ENCODE measurements at places on chromosomes 11 and 22.

GRCh38 chr11:78109081-78110015 lies 29.7 kb upstream of the NDUFC2 start:
- DNase-seq = no peak

DNA sequence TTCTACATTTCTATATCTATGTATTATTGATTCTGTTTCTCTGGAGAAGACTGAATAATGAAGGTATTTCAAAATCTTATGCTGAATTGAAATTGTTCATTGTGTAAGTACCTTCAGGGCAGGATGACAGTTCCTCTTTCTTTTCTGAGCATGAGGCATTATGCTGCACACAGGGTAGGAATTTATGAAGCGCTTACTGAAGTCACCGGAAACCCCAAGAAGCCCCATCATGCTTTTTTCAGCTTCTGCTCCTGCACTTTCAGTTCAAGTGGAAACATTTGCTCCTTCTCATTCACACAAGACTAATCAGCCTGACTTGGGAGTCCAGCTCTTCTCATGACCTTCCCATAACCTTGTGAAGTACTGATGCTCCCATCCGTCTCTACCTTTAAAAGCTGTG lies 314.7 kb upstream of the SORL1-AS1 start:
- no peak for DNase-seq

GRCh38 chr11:14304601-14305000 lies 54.4 kb downstream of the RRAS2 start:
- no peak for DNase-seq

- no peak for DNase-seq
These were observed 4.7 kb downstream of the B3GAT1 start for GRCh38 chr11:134407321-134407828.

GRCh38 chr11:61916737-61917333 lies 531 bp downstream of the RAB3IL1 start:
- no peak for DNase-seq

DNA sequence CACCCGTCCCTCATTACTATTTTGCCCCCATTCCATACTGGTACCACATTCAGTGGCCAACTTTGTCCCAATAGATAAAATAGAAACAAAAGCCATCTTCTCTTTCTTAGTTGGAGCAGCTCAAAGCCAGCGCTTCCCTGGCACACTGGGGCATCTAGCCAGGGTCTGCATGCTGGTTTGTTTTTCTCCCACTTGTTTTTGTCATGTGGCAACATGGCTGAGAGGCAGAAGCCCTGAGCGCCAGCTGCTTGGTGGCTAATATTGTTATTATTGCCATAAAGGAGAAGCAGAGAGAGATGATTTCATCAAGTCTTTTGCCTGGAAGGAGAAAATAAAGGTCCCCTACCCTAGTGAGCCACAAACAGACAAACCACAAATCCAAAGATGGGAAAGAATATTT lies 48.4 kb upstream of the CRTAM start:
- no peak for DNase-seq

- DNase-seq = no peak
These were observed 19.4 kb upstream of the FBLN1 start for GRCh38 chr22:45483319-45483718.

GRCh38 chr11:95877291-95877690 lies 46.6 kb downstream of the MTMR2 start:
- no peak for DNase-seq

- no peak for DNase-seq
These were observed 10.0 kb upstream of the RAB1B start for GRCh38 chr11:66258473-66258893.

GRCh38 chr11:120564573-120565311 lies 53.2 kb downstream of the GRIK4 start:
- no peak for DNase-seq

DNA sequence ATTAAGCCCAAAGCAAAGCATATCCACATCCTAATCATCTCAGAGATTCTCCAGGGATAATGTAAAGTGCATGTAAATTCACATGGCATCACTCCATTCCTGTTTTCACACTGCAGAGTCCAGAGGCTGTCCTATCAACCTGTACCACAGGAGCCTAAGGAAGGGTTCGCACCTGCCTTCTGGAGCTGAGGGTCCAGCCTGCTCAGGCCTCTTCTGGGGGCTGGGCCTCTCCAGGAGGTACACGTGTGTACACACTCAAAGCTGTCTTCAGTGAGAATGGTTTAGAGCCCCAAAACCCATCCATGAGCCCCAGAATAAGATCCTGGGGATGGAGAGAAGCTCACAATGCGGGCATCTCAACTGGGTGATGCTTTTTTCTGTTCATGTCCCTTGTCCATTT lies 23.9 kb downstream of the PI4KA start:
- DNase-seq = no peak

GRCh38 chr11:92552942-92553341 lies 328.3 kb downstream of the FAT3 start:
- no peak for DNase-seq

DNA sequence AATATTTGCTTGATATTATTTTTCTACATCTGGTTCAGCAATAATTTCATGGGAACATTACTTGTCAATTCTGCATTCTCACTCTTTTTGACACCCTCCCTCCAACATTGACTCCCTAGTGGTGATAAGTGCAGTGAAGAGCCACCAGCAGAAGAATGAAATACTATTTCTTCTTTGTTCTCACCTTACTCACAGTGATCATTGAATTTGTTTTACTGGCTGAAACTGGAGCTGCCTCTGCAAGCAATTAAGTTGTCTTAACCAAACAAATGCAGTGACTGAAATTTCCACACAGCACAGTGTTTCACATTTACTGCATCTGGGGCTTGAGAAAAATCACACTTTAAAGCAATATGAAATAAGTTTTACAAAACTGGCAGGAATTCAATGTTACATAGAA lies 189.8 kb downstream of the JRKL start:
- DNase-seq = no peak

DNA sequence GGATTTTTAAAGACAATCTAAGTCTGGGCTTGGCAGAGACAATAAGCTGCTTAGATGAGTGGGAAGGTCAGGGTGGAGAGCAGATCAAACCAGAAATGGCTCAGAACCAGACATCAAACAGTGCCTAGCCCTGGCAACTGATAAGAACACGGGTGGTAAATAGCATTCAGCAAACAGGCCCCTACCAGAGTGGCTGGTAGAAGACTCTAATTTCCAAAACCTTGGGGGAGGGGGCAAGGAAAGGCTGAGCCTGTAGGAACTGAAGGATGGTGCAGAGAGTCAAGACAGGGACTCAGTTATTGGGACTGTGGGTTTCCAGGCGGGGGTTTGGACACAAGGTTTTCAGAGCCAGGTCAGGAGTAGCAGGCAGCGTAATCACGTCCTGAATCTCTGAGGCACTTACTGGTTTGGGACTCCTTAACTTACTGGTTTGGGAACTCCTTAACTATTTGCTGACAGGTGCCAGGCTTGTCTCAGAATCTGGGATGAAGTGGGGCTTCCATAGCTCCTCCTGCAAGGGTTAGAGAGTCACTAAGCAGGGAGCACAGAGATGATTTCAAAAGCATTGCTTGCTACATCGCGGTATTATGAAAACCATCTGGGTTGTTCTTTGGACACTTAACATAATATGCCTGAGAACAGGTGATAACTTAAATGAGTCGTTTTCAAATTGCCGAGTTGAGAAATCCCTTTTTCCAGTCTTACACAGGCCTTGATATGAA lies 5.7 kb upstream of the ABTB2 start:
- DNase-seq = no peak

GRCh38 chr11:123381817-123382554 lies 48.1 kb upstream of the GRAMD1B start:
- DNase-seq = no peak

DNA sequence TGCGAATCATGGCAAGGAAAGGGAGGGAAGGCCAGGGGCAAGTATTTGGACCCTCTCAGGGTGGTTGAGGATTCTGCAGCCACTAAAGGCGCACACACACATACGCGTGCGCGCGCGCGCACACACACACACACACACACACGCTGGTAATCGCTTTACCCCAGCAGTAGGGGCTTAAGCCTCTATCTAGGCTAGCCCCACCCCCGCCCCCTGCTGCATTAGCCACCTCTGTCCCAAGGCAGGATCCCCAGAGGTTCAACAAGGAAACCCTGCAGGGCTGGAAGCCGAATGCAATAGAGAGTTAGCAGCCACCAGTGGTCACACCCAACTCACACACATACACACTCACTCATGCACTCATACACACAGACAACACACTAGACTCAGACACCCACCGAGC lies 28.6 kb upstream of the ELFN2 start:
- no peak for DNase-seq

DNA sequence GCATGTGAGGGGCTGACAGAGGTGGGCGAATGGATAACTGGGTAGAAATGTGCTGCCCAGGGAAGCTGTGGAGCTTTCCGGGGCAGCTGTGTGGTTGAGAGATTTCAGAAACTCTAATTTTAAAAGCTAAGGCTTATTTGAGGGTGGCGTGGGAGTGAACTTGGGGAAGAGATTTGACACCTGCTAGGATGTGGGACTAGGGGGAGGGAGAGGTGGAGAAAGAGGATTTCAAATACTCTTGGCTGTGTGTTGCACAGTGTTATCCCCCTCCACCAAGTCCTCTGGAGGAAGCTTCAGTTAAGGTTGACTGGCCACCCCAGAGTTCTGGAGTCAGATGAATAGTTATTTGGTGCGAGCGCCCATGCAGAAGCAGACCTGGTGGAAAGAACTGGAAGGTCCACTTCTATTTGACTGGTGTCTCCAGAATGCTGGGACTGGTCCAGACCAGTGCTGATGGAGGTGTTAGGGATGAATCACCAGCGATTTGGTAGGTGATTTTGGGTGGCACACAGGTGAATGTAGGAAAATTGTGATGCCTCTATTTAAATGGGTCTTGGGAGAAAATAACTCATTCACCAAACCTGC lies 72.8 kb upstream of the ALX4 start:
- DNase-seq = no peak

GRCh38 chr11:78499971-78500370 lies 74.7 kb downstream of the NARS2 start:
- DNase-seq = no peak

DNA sequence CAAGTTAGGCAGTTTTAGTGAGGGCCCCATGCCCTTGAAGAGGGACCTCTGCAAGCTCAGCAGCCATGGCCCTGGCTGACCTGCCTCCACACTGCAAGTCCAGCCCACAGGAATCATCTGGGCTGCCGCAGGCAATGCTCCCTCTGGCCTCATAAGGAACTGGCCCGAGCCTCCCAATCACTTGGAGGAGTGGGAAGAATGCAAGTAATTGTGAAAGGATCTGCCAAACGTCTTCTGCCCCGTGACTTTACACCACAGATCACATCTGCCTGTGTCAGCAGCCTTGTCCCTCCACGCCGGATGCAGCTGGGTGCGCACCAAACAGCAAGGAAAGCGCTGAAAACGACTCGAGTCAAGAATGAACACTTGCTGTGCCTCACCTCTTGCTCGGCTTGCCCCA lies 23.8 kb downstream of the OPCML start:
- no peak for DNase-seq

DNA sequence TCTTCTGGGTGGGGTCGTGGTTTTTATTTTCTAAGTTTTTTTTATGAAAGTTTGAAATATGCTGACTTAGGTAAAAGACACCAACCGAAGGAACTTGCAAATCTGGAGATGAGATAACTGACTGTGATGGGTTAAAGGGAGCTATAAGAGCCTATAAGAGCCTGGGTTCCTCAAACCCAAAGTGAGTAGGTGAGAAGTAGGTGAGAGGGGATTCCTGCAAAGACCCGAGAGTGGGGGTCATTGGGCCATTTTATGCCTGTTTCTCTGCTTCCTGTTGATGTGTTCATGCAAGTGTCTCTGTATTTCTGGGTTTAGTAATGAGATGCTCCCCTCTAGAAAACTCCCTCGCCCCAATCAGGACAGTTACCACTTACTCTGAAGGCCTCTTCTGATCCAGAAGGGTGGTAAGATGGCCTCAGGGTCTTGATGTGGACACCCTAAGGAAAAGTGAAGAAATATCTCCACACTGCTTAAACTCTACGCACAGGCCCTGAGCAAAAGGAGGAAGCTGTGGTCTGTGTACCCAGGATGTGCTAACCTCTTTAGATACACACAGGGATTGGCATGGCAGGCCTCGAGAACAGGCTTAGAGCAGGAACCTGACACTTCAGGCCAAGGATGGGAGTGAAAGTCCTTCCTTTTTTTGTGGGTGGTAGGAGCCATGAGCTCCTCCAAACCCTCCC lies 1.8 kb downstream of the FLI1 start:
- DNase-seq = no peak

- no peak for DNase-seq
These were observed 850.5 kb downstream of the KCNA4 start for GRCh38 chr11:29166306-29166705.

DNA sequence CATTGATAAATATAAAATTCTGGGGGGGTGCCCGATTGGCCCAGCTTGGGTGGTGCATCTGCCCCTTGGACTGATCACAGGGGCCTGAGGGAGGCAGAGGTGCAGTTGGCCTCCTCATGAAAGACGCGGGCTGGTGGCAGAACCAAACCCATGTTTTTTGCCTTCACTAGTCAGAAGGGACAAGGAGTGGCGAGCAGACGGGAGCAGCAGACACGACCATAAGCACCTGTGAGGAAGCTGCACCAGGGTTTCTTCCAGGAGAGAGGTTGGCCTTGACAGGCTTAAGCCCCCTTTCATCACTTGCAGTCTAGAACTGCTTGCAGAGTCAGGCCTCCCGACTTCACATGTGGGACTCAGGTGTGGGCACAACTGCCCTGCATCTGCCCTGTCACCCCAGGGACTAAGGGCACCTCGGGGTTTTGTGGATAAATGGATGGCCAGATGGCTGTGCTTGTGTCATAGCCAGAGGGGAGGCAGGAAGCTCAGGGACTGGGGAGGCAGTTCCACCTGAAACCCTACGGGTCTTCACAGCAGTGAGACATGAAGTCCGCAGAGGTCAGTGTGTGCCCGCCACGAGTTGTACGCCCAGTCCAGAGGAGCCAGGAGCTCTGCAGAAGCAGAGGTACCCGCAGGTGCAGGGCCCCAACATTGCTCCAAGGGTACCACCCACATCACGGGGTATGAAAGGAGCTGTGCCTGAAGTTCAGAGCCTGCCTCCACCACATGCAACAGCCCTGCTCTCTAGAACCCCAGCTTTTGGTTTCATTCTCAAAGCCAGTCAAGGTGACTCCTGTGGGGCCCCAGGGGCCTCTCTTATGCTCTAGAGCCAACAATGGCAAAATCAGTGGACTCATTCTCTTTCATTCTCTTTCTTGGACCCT lies 18.2 kb upstream of the SYT13 start:
- DNase-seq = no peak

GRCh38 chr11:35746356-35747153 lies 84.0 kb downstream of the TRIM44 start:
- no peak for DNase-seq

DNA sequence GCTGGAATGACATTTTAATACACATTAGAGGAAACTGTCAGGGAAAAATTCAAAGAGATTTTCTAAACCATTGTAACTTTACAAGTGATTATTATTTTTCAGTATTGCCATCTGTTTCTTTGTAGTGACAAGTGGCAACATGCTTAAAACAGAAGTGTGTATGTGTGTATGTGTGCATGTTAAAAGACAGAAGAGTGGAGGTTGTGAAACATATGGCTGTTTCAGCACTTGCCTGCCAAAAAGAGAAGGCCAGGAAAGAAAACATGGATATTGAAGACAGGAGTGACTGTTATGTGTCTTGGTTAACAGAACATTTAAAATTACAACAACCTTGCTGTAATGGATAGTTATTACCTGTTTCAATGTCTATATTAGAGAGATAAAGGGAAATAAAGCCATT lies 24.3 kb upstream of the VWA5A start:
- DNase-seq = no peak

GRCh38 chr22:48044487-48045060 lies 1282.1 kb downstream of the TBC1D22A start:
- DNase-seq = no peak

- no peak for DNase-seq
These were observed 1.0 kb downstream of the PATL1 start for GRCh38 chr11:59667812-59668187.
